ENCODE measurements at places on chromosomes 4 and X. TPM values are rescaled to one million over a fixed set of nuclear protein-coding genes. Genes with fewer than 3 reads are reported as not detected.

TEX11 gene
- total RNA-seq: not detected

PCDH10 gene
- total RNA-seq: 10.8 TPM

ERAS gene
- not detected for total RNA-seq

ERCC6L gene
- 1.7 TPM for total RNA-seq

CXCL10 gene
- not detected for total RNA-seq

CT83 gene
- not detected for total RNA-seq

DNA sequence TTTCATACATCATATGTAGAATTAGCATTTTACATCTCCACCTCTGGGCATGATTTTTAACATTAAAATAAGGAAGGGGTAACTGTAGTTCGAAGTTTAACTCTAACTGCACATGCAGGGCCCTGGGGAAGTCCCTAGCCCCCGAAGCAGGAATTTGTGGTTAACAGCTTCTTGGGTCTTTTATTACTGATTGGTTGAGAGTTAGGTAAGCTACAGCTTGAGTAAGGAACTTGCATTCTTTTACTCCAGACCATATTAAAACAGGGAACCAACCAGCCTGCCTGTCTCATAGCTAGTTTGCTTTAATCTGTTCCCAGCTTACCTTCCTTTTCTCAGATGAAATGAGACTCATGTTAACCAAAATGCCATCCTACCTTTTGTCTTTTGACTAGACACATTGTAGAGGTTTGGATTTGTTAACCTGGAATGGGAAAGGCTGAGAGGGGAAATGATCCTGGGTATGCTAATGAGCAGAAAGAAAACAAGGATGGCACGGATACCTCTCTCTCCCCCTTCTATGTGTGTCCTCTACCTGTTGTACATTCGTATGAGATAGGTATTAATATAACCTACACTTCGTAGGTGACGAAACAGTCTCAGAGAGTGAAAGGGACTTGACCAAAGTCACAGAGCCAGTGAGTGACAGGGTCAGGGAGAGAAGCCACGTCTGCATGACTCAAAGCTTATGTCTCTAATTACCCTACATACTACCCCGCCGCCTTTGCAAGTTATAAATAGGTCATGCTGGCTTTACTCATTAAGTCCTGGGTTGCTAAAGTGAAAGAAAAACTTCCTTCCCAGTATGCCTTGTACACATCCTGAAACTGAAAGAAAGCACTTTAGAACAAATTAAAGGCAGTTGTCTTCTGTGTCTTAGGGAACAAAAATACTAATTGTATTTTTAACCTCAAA is 119.5 kb upstream of the AFF2 start:
- H3K27me3 ChIP-seq: peaks cover 2% of the 10 kb centered on the region
- peaks cover 3% of the 10 kb centered on the region for H3K4me1 ChIP-seq
- no peak overlapping the region for H3K27ac ChIP-seq
- no peak overlapping the region for H3K4me3 ChIP-seq
- DNase-seq: no peak
- H3K36me3 ChIP-seq: no peaks in the 10 kb centered on the region

DNA sequence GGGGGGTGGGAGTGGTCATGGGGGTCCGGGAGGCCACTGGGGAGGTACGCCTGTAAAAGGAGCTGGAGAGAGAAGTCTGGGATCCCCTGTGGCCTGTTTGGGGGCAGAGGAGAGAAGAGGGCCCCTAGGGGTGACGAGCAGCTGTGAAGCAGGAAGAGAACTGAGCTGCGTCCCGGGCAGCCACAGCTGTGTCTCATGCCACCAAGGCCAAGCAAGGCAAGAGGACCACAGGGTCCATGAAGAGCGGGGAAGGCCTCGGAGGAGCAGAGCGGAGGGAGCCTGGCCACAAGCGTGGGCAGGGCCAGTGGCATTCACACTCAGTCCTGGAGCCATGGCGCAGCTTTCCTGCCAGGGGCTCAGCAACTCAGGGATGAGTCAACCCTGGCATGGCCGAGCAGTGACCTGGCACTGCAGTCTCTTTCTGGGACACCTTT is 13.6 kb upstream of the NAT8L start:
- no peaks in the 10 kb centered on the region for H3K27me3 ChIP-seq
- H3K36me3 ChIP-seq: no peaks in the 10 kb centered on the region
- H3K4me3 ChIP-seq: no peak overlapping the region
- no peak for DNase-seq
- H3K4me1 ChIP-seq: no peaks in the 10 kb centered on the region

DNA sequence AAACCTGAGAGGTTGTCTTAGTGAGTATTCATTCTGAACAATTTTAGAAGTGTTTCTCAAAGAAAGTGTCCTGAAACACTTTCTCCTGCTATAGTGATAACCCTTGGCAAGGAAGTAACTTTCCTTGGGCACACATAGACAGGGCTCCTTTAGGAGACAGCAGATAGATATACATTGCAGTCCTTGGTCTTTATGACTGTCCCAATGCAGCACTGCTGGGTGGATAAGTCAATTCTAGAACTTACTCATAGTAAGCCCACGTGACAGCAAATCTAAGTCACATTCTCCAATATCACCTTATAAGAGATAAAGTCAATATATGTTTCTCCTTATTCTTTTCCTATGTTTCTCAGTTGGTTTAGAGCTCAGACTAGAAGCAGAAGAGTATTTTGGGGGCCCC is 46.7 kb downstream of the GPRASP3 start:
- peaks cover 4% of the 10 kb centered on the region for H3K27me3 ChIP-seq
- no peak overlapping the region for H3K27ac ChIP-seq
- H3K36me3 ChIP-seq: no peaks in the 10 kb centered on the region
- H3K4me1 ChIP-seq: peaks cover 5% of the 10 kb centered on the region
- no peak for DNase-seq
- no peak overlapping the region for H3K4me3 ChIP-seq

GRCh38 chrX:130261296-130261893 is 7.3 kb downstream of the ZNF280C start:
- H3K27me3 ChIP-seq: no peaks in the 10 kb centered on the region
- no peaks in the 10 kb centered on the region for H3K36me3 ChIP-seq
- H3K27ac ChIP-seq: no peak overlapping the region
- H3K4me3 ChIP-seq: no peak overlapping the region

- H3K36me3 ChIP-seq: no peaks in the 10 kb centered on the region
- peaks cover 4% of the 10 kb centered on the region for H3K4me1 ChIP-seq
- no peak overlapping the region for H3K4me3 ChIP-seq
- no peak overlapping the region for H3K27ac ChIP-seq
- no peak for DNase-seq
These were observed 3.8 kb downstream of the GABRE start for GRCh38 chrX:151970661-151971060.

GRCh38 chrX:72387247-72387646 is 81.5 kb upstream of the CITED1 start:
- H3K4me3 ChIP-seq: no peak overlapping the region
- DNase-seq: no peak
- H3K27me3 ChIP-seq: peaks cover 4% of the 10 kb centered on the region
- no peaks in the 10 kb centered on the region for H3K36me3 ChIP-seq
- no peak overlapping the region for H3K27ac ChIP-seq

GRCh38 chr4:21946858-21947257 is 1.7 kb downstream of the KCNIP4 start:
- DNase-seq: no peak
- H3K36me3 ChIP-seq: peaks cover 4% of the 10 kb centered on the region
- peaks cover 9% of the 10 kb centered on the region for H3K4me1 ChIP-seq
- no peak overlapping the region for H3K4me3 ChIP-seq
- no peak overlapping the region for H3K27ac ChIP-seq

DNA sequence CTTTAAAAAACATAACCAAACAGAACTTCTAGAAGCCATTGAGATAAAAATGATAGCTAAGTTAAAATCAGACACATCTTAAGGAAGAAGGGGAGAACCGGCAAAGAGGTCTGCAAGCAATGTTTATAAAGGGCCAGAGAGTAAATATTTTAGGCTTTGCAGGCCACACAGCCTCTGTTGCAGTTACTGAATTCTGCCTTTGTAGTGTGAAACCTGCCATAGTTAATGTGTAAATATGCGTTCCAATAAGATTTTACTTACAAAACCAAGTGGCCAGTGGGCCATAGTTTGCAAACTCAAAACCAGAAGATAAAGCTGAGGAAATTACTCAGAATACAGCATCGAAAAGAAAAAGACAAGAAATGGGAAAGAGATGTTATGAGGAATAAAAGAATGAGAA is 33.6 kb downstream of the CHM start:
- no peak for DNase-seq
- H3K36me3 ChIP-seq: peaks cover 4% of the 10 kb centered on the region
- peaks cover 3% of the 10 kb centered on the region for H3K4me1 ChIP-seq
- no peak overlapping the region for H3K4me3 ChIP-seq
- H3K27ac ChIP-seq: no peak overlapping the region

GRCh38 chrX:49184294-49185281 is 1.6 kb downstream of the PRICKLE3 start:
- H3K27ac ChIP-seq: no peak overlapping the region
- peaks cover 4% of the 10 kb centered on the region for H3K27me3 ChIP-seq
- peak; percentile 75 for DNase-seq
- H3K4me1 ChIP-seq: no peaks in the 10 kb centered on the region
- H3K36me3 ChIP-seq: peaks cover 12% of the 10 kb centered on the region
- H3K4me3 ChIP-seq: peak overlapping the region; percentile 85

DNA sequence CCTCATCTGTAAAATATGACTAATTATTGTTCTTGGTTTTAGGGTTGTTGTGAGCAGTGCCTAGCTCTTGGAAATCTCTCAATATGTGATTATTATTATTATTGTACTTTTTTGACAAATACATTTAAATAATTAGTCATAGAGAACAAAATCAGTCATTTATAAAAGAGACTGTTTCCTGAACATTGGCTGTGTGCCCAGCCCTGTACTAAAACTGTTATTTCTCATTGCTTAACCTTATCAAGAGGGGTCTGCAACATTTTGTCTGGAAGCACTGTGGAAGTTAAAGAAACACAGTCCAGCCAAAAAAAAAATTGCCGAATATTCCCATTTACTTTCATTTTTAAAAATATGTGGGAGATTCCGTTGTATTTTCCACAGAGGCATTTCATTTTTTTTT is 989.2 kb upstream of the SLIT2 start:
- no peak overlapping the region for H3K4me3 ChIP-seq
- no peaks in the 10 kb centered on the region for H3K36me3 ChIP-seq
- no peak for DNase-seq
- no peaks in the 10 kb centered on the region for H3K4me1 ChIP-seq
- H3K27me3 ChIP-seq: no peaks in the 10 kb centered on the region

- no peak overlapping the region for H3K4me3 ChIP-seq
- no peak for DNase-seq
- H3K27me3 ChIP-seq: no peaks in the 10 kb centered on the region
- H3K4me1 ChIP-seq: no peaks in the 10 kb centered on the region
- no peaks in the 10 kb centered on the region for H3K36me3 ChIP-seq
These were observed 121.7 kb upstream of the HAND2 start for GRCh38 chr4:173651651-173652282.

GRCh38 chrX:34866646-34867045 is 76.0 kb upstream of the FAM47B start:
- no peaks in the 10 kb centered on the region for H3K36me3 ChIP-seq
- no peak overlapping the region for H3K4me3 ChIP-seq
- DNase-seq: no peak
- no peak overlapping the region for H3K27ac ChIP-seq
- peaks cover 1% of the 10 kb centered on the region for H3K27me3 ChIP-seq
- H3K4me1 ChIP-seq: no peaks in the 10 kb centered on the region

GRCh38 chrX:104370089-104370488 is 115.4 kb upstream of the ESX1 start:
- peak; percentile 3 for DNase-seq
- H3K4me3 ChIP-seq: no peak overlapping the region
- H3K4me1 ChIP-seq: no peaks in the 10 kb centered on the region
- no peaks in the 10 kb centered on the region for H3K27me3 ChIP-seq

DNA sequence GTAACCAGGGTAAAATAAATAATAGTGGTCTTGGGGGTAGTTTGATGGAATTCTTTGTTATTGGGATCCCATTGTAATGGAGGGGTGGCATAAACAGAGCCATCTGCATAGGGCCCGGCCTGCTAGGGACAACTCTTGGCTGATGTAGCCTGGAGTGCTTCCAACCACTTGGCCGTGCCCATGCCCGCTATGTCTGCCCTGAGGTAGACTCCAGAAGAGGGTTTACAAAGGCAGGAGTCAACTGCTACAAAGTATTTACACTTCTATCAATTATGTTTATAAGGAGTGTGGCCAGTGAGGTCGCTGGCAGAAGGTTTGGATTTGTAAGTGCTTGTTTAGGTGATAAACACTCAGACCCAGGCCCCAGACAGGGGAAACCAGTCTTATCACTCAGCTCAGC is 8.1 kb downstream of the RASL11B start:
- DNase-seq: no peak
- H3K4me1 ChIP-seq: peaks cover 3% of the 10 kb centered on the region
- H3K36me3 ChIP-seq: peaks cover 4% of the 10 kb centered on the region

DNA sequence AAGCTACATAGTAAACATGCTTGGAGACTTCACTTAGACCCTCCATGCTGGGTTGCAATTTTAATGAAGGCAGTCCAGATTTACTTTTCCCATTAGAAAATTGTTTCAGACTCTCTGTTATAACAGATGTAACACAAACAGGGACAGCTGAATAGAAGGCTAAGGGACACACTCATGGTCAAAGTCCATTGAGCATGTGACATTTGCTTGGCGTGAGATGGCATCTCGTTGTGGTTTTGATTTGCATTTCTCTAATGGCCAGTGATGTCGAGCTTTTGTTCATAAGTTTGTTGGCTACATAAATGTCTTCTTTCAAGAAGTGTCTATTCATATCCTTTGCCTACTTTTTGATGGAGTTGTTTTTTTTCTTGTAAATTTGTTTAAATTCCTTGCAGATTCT is 358.2 kb upstream of the CLNK start:
- H3K27me3 ChIP-seq: peaks cover 1% of the 10 kb centered on the region
- H3K4me3 ChIP-seq: no peak overlapping the region
- no peak for DNase-seq

Measured in endothelial cell (in vitro differentiated cells).